ENCODE measurements at places on chromosomes 4 and X. TPM values are rescaled to one million over a fixed set of nuclear protein-coding genes. Genes with fewer than 3 reads are reported as not detected.

The PABPC1L2B gene
- total RNA-seq, result 0.38 TPM

The ADH1A gene
- not detected for total RNA-seq

The GYG2 gene
- total RNA-seq, result 10.5 TPM

The EFHC2 gene
- 4.4 TPM for total RNA-seq

The CLCN4 gene
- total RNA-seq, result 53.7 TPM

The GPRASP1 gene
- total RNA-seq, result 33.8 TPM

The TCEAL6 gene
- 3.2 TPM for total RNA-seq

The EDA gene
- 9.0 TPM for total RNA-seq

The CXCL11 gene
- total RNA-seq, result not detected

The CD99L2 gene
- total RNA-seq, result 41.2 TPM

The BRS3 gene
- total RNA-seq, result not detected

The IL2 gene
- not detected for total RNA-seq

The PRR32 gene
- total RNA-seq, result 0.60 TPM

The MAGEC2 gene
- total RNA-seq, result not detected

The GPRASP2 gene
- total RNA-seq, result 78.6 TPM

The ARHGEF38 gene
- 0.55 TPM for total RNA-seq

The SSX4B gene
- not detected for total RNA-seq

The PCDH7 gene
- total RNA-seq, result 84.9 TPM

The DMP1 gene
- total RNA-seq, result 0.11 TPM

The IL2RG gene
- total RNA-seq, result 1.3 TPM

The CSN1S1 gene
- total RNA-seq, result not detected

The HHIP gene
- 33.3 TPM for total RNA-seq

The CYLC1 gene
- total RNA-seq, result not detected

The PCDH19 gene
- total RNA-seq, result 28.6 TPM

The TRO gene
- 79.3 TPM for total RNA-seq

The SUPT20HL2 gene
- not detected for total RNA-seq

The RASL11B gene
- 11.5 TPM for total RNA-seq
